ENCODE measurements at places on chromosomes 2 and 18. TPM values are rescaled to one million over a fixed set of nuclear protein-coding genes. Genes with fewer than 3 reads are reported as not detected.
A peak's percentile ranks its signal among the peaks of the same experiment; 100 is the strongest.

DNA sequence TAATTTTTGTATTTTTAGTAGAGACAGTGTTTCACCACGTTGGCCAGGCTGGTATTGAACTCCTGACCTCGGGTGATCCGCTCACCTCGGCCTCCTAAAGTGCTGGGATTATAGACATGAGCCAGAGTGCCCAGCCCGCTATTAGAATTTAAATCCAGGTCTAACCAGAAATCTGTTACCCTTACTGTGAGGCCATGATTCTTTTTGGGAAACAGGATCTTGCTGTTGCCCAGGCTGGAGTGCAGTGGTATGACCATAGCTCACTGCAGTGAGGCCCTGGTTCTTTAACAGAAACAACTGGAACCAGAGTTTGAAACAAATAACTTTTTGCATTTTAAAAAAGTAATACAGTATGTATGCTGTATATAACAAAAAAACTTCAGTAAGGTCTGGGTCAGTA is 75.7 kb downstream of the NOL10 start:
- H3K4me1 ChIP-seq: no peaks in the 10 kb centered on the region
- DNase-seq: no peak
- H3K27ac ChIP-seq: no peak overlapping the region
- H3K27me3 ChIP-seq: no peaks in the 10 kb centered on the region
- no peak overlapping the region for H3K4me3 ChIP-seq
- H3K36me3 ChIP-seq: peaks cover 3% of the 10 kb centered on the region

- no peaks in the 10 kb centered on the region for H3K4me1 ChIP-seq
- H3K27ac ChIP-seq: no peak overlapping the region
- DNase-seq: no peak
Measured at GRCh38 chr2:112491946-112492345, 10.0 kb downstream of the TTL start.

DNA sequence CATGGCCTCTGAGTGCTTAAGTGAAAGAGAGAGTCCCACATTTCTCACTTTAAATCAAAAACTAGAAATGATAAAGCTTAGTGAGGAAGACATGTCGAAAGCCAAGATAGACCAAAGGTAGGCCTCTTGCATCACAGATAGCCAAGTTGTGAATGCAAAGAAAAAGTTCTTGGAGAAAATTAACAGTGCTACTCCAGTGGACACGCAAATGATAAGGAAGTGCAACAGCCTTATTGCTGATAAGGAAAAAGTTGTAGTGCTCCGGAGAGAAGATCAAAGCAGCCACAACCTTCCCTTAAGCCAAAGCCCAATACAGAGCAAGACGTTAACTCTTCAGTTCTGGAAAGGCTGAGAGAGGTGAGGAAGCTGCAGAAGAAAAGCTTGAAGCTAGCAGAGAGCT is 32.1 kb downstream of the PSMD1 start:
- peaks cover 73% of the 10 kb centered on the region for H3K36me3 ChIP-seq
- DNase-seq: no peak
- H3K27me3 ChIP-seq: no peaks in the 10 kb centered on the region
- H3K27ac ChIP-seq: no peak overlapping the region
- no peak overlapping the region for H3K4me3 ChIP-seq
- no peaks in the 10 kb centered on the region for H3K4me1 ChIP-seq

- no peaks in the 10 kb centered on the region for H3K27me3 ChIP-seq
- H3K27ac ChIP-seq: no peak overlapping the region
- no peaks in the 10 kb centered on the region for H3K36me3 ChIP-seq
- H3K4me1 ChIP-seq: no peaks in the 10 kb centered on the region
Measured at GRCh38 chr2:70817284-70817954, 3.0 kb downstream of the CLEC4F start.

DNA sequence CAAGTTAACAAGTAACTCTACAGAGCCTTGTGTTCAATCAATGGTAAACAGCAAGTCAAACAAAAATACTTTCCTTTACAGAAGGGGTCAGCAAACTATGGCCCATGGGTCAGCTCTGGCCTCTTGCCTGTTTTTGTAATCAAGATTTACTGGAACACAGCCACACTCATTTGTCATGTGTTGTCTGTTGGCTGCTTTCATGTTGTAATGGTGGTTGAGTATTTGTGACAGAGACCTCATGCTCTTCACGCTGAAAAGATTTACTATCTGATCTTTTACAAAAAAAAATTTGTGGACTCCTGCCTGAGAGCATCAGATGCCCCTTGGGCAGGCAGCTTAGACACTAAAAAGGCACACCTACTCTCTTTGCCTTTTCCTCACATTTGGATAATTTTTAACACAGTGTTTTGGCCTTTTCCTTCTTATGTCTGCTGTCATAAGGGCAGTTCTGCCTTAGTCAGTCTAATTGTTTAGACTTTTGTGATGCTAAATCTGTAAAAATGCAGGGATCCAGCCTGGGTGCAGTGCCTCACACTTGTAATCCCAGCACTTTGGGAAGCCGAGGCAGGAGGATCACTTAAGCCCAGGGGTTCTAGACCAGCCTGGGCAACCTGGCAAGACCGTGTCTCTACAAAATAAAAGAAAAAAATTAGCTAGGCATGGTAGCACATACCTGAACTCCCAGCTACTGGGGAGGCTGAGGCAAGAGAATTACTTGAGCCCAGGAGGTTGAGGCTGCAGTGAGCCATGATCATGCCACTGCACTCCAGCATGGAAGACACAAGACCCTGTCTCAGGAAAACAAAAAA is 18.3 kb downstream of the IL1B start:
- peak overlapping the region; percentile 78 for H3K27ac ChIP-seq
- DNase-seq: no peak
- H3K4me3 ChIP-seq: no peak overlapping the region
- H3K36me3 ChIP-seq: no peaks in the 10 kb centered on the region
- H3K4me1 ChIP-seq: peaks cover 31% of the 10 kb centered on the region

GRCh38 chr18:62745089-62745751 is 29.9 kb downstream of the PHLPP1 start:
- no peak for DNase-seq
- H3K4me3 ChIP-seq: no peak overlapping the region
- H3K4me1 ChIP-seq: peaks cover 27% of the 10 kb centered on the region
- H3K27me3 ChIP-seq: no peaks in the 10 kb centered on the region

DNA sequence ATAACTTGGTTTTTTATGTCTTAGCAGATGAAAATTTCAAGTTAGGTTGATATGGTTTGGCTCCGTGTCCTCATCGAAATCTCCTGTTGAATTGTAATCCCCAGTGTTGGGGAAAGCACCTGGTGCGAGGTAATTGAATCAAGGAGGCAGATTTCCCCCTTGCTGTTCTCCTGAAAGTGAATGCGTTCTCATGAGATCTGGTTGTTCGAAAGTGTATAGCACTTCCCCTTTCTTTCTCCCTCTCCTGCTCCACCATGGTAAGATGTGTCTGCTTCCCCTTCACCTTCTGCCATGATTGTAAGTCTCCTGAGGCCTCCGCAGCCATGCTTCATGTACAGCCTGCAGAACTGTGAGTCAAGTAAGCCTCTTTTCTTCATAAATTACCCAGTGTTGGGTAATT is 242.1 kb upstream of the TNP1 start:
- no peaks in the 10 kb centered on the region for H3K4me1 ChIP-seq
- no peaks in the 10 kb centered on the region for H3K27me3 ChIP-seq
- H3K36me3 ChIP-seq: no peaks in the 10 kb centered on the region
- no peak for DNase-seq

GRCh38 chr2:11773747-11774525 is 27.5 kb downstream of the LPIN1 start:
- H3K4me3 ChIP-seq: no peak overlapping the region
- H3K4me1 ChIP-seq: peaks cover 7% of the 10 kb centered on the region
- no peak overlapping the region for H3K27ac ChIP-seq
- H3K27me3 ChIP-seq: no peaks in the 10 kb centered on the region
- H3K36me3 ChIP-seq: peaks cover 38% of the 10 kb centered on the region

DNA sequence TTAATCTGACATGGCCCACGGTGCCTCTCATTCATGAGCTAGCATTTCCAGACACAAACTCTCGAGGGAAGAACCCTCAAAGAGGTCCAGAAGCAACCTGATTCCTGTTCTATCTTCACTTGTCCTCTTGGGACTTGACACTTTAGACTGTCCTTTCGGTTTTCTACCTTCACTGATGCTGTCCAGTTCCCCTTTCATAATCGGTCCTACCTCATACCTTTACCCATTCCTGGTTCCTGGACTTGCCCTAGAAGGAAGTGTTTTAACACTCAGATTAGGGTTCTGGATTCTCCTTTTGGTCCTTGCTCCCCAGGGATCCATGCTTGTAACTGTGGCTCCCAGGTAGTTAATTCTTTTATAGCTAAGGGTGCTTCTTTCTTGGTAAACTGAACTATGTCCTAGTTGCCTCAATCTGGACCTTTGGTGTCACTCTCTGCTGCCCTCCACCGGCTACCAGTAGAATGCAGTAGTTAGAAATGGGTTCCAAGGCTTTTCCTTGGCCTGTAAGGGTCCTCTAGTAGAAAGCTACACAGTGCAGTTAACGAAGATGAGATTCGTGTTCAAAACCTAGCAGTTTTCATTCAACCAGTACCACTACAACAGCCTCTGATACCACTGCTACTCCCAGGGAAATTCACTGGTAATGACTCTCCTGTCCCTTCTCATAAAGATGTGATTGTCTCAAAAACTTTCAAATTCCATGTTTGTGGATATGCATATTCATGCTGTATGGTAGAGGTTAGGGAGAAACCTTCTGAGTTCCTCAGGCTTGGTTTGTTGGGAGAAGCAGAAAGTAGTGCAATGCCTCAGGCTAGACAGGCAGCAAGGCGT is 178.1 kb upstream of the CYP26B1 start:
- H3K4me3 ChIP-seq: no peak overlapping the region
- no peaks in the 10 kb centered on the region for H3K4me1 ChIP-seq
- H3K36me3 ChIP-seq: no peaks in the 10 kb centered on the region
- peak; percentile 58 for DNase-seq
- no peak overlapping the region for H3K27ac ChIP-seq
- no peaks in the 10 kb centered on the region for H3K27me3 ChIP-seq

GRCh38 chr18:64678048-64678447 is 529.2 kb upstream of the LINC00305 start:
- no peak overlapping the region for H3K27ac ChIP-seq
- H3K4me1 ChIP-seq: no peaks in the 10 kb centered on the region
- no peaks in the 10 kb centered on the region for H3K36me3 ChIP-seq

DNA sequence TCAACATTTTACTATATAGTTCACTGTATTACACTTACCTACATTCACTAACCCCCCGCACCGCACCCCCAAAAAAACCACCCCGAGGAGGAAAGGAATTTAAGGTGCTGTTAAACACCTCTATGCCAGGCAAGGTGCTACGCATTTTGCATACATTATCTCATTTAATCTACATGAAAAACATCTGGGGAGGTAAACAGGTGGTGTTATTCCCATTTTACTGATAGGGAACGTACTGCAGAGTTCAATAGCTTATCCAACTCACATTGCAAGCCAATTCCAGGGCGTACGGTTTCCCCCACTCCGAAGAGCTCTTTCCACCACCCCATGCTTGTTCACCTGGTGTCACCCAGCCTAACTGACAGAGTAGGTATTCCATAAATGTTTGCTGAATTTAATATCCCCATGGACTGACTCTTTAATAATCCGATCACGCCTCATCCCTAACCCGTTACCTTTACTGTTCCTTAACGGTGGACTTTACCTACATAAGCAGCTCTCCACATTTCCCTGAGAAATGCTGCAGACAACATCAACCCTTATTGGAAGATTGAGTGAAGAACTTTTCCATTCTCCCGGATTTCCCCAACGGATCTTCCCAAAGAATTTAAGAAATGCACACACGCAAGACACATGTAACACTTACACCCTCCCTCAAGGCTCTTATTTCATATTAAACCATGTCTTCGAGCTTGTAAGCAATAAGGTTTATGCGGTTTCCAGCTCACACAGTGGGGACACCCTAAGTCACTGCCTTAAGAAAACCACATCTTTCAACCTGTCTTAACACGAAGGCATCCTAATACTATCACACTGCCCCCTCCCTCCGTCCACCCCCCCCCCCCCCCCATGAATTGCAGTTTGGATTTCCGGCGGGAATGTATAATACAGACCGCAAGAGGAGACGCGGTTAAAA is 1.2 kb downstream of the RAPH1 start:
- no peaks in the 10 kb centered on the region for H3K36me3 ChIP-seq
- peaks cover 27% of the 10 kb centered on the region for H3K4me1 ChIP-seq
- no peaks in the 10 kb centered on the region for H3K27me3 ChIP-seq
- H3K27ac ChIP-seq: peak overlapping the region; percentile 93
- DNase-seq: no peak
- peak overlapping the region; percentile 99 for H3K4me3 ChIP-seq

DNA sequence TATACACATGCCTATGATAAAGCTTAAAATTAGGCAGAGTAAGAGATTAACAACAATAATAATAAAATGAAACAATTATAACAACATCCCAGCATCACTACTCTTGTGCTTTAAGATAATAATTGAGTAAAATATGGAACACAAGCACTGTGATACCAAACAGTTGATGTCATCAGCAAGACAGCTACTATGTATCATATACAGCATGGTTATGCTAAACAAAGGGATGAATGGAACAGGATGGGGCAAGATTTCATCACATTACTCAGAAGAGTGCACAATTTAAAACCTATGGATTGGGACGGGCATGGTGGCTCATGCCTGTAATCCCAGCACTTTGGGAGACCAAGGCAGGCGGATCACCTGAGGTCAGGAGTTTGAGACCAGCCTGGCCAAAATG is 1221.0 kb downstream of the SUCLG1 start:
- no peaks in the 10 kb centered on the region for H3K27me3 ChIP-seq
- no peak overlapping the region for H3K4me3 ChIP-seq

GRCh38 chr2:221480821-221481220 is 91.3 kb downstream of the EPHA4 start:
- no peak overlapping the region for H3K4me3 ChIP-seq
- H3K27me3 ChIP-seq: no peaks in the 10 kb centered on the region
- no peak for DNase-seq
- H3K4me1 ChIP-seq: no peaks in the 10 kb centered on the region

DNA sequence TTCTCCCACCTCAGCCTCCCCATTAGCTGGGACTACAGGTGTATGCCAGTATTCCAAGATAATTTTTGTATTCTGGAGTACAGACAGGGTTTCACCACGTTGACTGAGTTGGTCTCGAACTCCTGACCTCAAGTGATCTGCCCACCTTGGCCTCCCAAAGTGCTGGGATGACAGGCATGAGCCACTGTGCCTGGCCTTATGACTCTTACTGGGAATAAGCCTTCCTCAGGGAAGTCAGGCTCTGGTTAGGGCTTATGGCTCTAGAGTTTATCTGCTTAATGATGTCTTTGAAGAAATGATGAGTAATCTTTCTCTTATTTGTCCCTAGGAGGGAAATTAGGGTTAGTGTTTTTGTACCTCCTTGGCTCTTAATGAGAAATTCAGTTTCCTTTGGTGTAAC is 187.7 kb downstream of the FAM210A start:
- H3K27ac ChIP-seq: no peak overlapping the region
- H3K27me3 ChIP-seq: no peaks in the 10 kb centered on the region
- H3K4me1 ChIP-seq: peaks cover 9% of the 10 kb centered on the region
- no peak overlapping the region for H3K4me3 ChIP-seq
- H3K36me3 ChIP-seq: no peaks in the 10 kb centered on the region

The CNTNAP5 gene
- total RNA-seq: not detected

The SNORC gene
- total RNA-seq: 2.7 TPM

The LAMA1 gene
- 0.67 TPM for total RNA-seq

The MAB21L4 gene
- 0.59 TPM for total RNA-seq

The RNF103 gene
- total RNA-seq: 18.5 TPM

The NEU4 gene
- 5.4 TPM for total RNA-seq

The DOK6 gene
- total RNA-seq: 1.0 TPM

The NRP2 gene
- total RNA-seq: 15.5 TPM
